Occipital lobe (tissue), 3 donors: ENCODE measurements at places on chromosomes 16 and 17. TPM values are rescaled to one million over a fixed set of nuclear protein-coding genes. Genes with fewer than 3 reads are reported as not detected.
A peak's percentile ranks its signal among the peaks of the same experiment; 100 is the strongest.

- DNase-seq: no peak
Measured at GRCh38 chr16:2282866-2283555, 15.1 kb upstream of the RNPS1 start.

DNA sequence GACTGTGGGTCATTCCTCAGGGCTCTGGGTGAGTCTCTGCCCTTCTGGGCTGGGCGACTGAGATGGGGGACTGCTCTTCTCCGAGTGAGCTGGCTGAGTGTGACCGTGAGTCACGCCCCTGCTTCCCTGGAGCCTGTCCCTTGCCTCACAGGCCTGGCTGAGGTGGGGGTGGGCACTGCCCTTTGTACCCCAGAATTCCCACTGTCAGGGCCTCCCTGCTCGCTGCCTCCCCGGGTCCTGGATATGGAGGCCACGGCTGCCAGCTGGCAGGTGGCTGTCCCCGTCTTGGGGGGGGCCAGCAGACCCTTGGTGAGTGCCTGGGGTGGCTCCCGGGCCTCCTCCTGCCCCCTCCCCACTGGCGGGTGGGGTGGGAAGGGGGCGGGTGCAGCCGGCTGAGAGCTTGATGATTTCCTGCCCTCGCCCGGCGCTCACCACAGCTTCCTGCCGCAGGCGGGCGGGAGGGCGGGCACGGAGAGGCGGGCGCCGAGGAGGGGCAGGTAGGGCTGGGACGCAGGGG lies at the start of gene LAT:
LAT (plus strand) TSS at position 434 of the 517 bp plus-strand sequence. CDS start 366 bp downstream, outside the sequence.
- no peak for DNase-seq

DNA sequence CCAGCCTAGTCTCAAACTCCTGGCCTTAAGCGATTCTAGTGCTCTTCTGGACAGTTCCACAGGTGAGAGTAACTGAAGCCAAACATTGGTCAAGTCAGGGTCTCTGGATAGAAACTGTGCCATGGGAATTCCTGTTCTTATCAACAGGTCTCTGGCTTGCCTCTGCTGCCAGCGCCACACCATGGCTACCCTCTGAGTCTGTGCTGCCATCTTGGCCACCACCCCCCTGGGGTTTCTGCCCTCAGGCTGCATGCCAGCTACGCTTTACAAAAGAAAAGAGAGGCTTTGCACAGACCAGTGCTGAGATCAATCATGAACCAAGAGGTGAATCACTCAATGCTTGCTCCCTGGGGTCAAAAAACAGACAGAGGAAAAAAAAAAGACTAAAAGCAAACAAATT lies 24.4 kb upstream of the CREBBP start:
- DNase-seq: no peak

The KRTAP3-1 gene
- total RNA-seq: not detected

The DPH1 gene
- 20.7 TPM for total RNA-seq

DNA sequence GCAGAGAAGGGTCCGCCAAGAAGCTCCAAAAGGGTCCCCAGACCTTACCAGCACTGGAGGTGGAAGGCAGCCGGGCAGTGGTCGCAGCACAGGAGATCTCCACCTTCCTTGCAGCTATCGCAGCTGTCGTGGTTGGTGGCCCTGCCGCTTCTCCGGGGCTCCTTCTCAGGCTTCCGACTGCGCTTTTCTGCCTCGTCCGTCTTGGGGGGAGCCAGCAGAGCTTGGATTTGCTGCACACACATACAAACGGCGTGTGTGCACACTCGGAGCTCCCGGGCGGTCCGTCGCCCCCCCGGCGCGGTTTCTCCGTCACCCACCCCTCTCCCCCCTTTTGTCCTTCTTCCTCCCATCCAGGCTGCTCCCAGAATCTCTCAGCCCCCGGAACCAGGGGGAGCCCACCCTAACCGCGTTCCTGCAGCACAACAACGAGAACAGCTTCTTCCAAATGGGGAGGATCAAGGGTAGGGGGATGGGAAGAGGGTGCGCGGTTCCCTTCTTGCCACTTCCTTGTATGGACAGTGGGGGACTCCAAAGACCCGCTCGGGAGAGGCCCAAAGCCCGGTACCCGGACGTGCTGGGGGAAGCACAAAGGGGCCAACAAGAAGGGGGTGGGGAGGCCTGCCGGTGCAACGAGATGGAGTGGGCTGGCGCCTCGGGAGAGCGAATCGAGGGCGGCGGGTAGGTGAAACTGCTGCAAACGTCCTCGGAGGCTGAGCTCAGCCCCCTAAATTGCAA lies 1.1 kb downstream of the PHF12 start:
- DNase-seq: peak; percentile 47

DNA sequence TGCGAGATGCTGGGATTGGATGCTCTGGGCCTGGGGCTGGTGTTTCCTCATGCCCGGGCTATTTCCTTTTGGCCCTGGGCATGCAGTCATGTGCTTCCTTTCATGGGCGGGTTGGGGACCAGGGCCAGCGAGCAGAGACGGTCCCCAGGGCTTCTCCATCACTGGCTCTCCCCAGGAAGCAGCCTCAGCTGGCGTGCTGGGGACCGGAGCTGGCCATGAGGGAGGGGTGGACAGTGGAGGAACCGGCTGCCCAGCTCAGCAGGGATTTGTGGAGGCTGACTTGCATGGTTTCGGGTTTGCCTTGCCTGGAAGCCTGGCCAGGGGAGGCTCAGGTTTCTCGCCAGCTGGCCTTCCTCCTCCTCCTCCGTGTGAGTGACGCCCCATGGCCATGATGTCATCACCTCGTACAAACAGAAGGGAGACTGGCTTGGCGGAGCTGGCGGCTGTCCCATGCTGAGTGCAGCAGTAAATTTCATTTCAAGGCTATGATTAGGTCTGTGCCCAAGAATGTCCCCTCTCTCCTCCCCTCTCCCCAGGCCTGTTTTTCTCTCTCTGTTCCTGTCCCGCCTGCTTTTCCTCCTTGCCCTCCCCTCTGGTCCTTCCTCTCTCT lies 8.9 kb upstream of the TIMP2 start:
- DNase-seq: peak; percentile 79

The SAMD14 gene
- 21.5 TPM for total RNA-seq

- no peak for DNase-seq
Measured at GRCh38 chr16:27823421-27823820, 240.1 kb downstream of the GSG1L start.

The LRRC75A gene
- 5.6 TPM for total RNA-seq

- DNase-seq: no peak
Measured at GRCh38 chr17:34725008-34725407, 145.6 kb downstream of the TMEM132E start.

The KRTAP2-3 gene
- total RNA-seq: not detected

GRCh38 chr17:10243883-10244844 lies 45.8 kb upstream of the GAS7 start:
- peak; percentile 8 for DNase-seq

- no peak for DNase-seq
Measured at GRCh38 chr17:82022310-82022980, at the start of gene CENPX. TSS of gene CENPX (minus strand) at chr17:82022878. CDS start at chr17:82022861, 17 bp downstream.

DNA sequence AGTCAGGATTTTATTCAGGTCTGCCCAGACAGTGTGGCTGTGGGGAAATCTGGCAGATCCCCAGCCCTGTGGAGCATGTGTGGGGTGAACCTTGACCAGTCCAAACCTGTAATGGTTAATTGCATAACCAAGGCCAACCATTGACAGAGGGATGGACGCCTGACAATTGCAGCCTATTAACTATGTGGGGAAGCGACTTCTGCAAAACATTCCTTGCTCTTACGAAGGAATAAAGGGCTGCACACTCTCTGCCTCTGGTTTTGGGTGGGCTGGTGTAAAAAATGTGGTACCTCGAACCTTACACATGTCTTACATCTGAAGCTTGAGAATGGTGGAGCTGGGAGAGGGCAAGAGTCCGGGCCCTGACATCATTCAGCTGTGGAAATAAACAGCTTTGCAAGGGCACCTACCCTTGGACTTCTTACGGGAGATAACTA lies 35.8 kb downstream of the MAF start:
- DNase-seq: no peak

GRCh38 chr17:48732688-48733629 lies 4.4 kb upstream of the HOXB13 start:
- DNase-seq: no peak

DNA sequence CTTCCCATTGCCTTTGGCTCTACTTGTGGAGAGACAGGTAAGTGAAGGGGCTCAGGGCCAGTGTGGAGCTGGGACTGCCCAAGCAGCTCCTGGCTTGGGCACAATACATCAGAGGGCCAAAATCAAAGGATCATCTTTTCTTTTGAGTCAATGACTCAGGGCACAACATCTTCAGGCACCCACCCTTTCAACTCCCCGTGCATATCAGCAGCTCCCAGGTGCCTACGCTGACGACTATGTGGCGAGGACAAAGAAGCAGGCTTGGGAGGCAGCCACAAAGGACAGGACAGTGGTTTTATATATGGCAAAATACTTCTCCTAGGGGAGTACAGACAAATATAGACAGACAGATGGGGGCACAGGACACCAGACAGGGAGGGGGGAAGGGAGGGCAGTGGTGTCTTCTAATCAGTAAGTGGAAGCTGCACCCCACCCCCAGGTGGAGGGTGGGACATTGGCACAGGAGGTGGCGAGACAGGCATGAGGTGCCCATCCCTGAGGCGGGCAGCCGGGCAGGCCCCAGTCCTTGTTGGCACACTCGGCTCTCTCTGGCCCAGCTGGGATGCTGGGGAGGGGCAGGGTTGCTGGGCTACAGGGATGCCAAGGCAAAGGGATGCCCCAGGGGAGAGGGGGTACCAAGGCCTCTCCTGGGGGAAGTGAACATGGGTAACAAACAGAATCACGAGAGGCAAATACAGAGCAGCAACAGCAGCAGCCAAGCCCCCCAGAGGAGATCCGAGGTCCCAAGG lies 7.7 kb upstream of the ARL5C start:
- no peak for DNase-seq

- DNase-seq: no peak
Measured at GRCh38 chr17:75927286-75927922, 13.4 kb downstream of the FBF1 start.

- no peak for DNase-seq
Measured at GRCh38 chr17:32920293-32920692, 7.7 kb upstream of the TMEM98 start.

DNA sequence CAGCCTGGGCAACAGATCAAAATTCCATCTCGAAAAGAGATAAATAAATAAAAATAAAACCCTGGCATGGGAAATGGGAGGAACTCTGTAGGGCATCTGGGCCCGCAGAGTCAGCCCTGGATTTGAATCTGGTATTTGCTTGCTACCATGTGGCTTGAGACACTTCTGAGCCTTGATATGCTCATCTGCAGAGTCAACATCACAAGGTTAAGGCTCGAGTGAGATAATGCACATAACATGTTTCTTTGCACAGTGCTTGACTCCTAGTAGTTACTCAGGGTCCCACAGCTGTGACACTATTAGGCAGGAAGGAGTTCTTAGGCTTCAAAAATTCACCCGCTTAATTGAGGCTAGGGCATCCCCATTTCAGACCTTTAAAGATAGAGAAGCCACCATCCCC lies 21.3 kb downstream of the CDK5RAP3 start:
- DNase-seq: no peak

The PRAC1 gene
- not detected for total RNA-seq

The C17orf78 gene
- not detected for total RNA-seq

DNA sequence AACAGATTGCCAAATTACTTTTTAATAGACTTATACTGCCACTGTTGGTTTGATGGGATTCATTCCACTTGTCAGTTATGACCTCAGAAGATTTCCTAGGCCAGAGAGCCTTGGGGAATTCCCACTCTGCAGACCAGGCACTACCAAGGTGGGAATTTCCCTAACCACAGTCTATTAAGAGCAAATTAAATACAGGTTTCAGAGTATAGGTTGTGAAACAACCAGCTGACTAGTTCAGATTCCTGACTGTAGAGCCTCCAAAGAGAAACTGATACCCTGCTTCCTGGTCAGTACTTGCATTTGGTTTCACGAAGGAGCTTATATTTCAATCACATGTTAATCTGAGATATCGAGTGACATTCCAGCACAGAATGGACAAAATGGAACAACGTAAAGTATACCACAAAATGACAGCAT lies 186.5 kb downstream of the STX8 start:
- DNase-seq: no peak

DNA sequence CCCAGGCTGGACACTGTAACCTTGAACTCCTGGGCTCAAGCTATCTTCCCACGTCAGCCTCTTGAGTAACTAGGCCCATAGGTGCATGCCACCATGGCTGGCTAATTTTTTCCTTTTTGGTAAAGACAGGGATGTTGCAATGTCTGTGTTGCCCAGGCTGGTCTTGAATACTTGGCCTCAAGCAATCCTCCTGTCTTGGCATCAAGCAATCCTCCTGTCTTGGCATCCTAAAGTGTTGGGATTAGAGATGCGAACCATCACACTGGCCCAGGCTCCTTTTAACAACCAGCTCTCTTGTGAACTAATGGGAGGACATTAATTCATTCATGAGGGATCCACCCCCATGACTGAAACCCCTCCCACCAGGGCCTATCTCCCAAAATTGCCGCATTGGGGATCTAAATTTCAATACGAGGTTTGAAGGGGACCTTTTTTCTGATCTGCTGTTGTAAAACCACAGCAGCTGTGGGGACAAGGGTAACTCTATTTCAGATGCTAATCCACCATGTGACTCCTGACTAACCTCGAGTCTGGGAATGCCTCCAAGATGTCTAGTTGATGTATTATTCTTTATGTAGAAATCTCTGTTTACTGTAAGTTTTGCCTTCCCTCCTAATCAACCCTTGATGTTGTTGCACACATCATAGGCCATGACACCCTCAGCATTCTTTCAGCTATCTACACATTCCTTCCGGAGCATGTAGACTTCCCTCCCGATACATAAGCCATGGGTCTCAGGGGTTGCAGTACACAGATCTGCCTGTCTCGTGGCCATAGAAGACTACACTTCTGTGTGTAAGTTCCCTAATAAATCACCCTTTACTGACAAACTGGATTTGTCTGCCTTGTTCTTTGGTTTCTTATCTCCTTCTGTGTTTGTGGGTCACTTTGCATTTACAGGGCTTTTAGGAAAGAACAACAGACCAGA lies 37.6 kb downstream of the RNF112 start:
- peak; percentile 57 for DNase-seq

- DNase-seq: no peak
Measured at GRCh38 chr17:48720266-48721008, 1.9 kb downstream of the PRAC1 start.

The HS3ST3B1 gene
- total RNA-seq: 1.6 TPM

DNA sequence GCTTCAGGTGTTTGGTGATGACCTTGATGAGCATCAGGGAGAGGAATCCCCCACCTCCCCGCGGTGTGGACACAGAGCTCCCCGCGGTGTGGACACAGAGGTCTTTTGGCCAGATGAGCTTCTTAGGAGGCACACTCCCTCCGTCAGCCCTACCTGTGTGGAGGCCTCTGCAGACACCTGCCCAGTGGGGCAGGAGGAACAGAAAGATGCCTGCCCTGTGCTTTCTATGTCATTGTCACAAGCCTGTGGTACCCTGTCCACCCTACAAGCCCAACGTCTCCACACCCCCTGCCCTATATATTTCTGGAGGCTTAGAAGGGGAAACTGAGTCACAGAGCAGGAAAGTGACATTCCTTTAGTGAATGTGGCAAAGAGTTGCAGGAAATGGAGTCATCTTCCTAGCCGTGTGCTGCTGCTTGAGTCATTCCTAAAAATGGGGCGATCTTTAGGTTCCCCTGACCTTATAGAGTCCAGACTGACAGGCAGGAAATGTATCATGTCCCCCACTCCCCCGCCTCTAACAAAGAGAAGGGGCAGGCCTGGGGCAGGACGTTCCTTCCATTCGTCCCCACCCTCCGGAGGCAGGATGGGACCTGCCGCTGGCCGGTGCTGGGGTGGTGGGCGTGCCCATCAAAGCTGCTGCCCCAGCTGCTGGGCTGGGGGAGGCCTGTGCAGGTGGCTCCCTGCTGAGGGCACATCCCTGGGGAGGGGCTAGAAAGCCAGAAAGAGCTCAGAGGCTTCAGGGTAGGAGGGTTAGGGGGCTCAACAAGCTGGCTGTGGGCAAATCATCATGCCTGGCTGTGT lies 1.0 kb upstream of the C16orf74 start:
- DNase-seq: no peak
